ENCODE measurements at places on chromosomes 4 and X.

- no peak for DNase-seq
These were observed 3.8 kb downstream of the HPGDS start for GRCh38 chr4:94338681-94339351.

GRCh38 chrX:119236623-119237561 lies 807 bp downstream of the PGRMC1 start:
- DNase-seq, result peak; percentile 3

- DNase-seq, result peak; percentile 1
These were observed 662 bp downstream of the APBB2 start for GRCh38 chr4:41213625-41214135.

DNA sequence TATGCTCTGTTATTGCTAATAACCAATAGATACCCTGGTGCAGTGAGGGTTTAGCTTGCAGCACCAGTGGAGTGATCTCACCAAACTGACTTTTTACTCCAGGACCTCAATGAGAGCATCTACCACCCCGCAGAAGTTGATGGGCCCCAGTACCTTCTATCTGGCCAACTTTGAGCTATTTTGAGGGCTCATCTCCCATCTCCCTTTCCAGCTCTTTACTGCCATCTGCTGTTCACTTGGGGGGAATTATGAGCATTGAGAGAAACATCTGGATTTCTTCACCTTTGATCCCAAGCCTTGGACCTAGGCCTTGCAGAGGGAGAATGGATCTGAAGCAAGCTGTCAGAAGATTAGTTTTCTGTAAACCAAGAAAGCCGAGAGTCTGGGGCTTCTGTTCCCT lies 143.6 kb downstream of the TMEM164 start:
- peak; percentile 9 for DNase-seq

DNA sequence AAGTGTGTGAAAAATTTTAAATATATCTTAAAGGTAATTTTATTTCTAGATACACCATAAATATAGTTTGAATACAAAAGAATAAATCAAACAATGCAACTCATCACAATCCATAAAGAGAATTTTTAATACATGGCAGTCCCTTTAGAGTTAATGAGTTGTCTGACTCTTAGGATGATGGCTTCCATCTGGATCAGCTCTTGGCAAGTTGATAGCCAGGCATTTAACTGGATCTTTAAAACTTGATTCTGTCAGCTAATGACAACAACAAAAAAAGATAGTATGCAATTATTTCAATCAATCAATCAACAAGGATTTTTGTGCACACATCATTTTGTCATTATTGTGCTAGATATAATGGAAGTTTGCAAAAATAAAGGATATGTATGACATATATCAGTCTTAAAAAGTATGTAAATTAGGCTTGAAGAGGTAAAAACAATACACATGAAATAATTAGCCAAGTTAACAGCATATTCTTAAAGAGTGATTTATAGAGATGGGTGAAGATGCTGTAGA lies 174.9 kb upstream of the PCDH18 start:
- no peak for DNase-seq

DNA sequence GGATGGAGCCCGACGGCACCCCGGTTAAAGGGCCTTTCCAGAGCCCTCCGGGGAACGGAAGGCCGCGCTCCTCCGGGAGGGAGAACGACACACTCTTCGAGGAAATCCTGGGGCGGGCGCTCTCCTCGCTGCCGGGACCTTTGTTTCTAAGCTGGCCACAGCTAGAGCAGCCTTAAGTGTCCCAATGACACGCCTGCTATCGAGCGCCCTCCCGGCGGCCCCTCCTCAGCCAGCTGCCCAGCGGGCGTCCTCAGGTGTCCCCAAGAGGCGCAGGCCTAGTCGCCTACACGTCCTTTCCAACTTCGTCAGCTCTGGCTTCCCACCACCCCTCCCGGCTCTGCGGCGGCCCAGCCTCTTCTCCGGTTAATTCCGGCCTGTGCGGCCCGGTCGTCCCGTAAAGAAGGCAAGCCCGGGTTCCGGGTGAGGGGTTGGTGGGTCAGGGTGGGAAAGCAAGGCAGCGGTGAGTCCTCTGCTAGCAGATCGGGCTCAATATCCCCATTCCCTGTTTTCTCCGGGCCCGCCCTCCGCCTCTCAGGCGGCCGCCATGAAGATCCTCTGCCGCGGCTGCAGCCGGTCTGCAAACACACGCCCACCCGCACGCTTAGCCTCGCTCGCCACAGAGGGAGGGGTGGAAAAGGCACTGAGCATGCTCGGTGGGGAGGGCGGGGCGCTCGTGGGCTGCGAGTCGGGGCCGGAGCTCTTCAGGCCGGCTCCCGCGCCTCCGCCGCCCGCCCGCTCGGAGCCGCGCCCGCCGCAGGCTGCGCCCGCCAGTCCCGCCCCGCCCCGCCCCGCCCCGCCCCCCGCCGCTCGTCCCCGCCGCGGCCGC lies at the start of gene RAP1GDS1:
TSS of gene RAP1GDS1 (plus strand) at position 806 of the 826 bp plus-strand sequence. CDS start 182 bp downstream, outside the sequence.
- DNase-seq, result peak; percentile 68

DNA sequence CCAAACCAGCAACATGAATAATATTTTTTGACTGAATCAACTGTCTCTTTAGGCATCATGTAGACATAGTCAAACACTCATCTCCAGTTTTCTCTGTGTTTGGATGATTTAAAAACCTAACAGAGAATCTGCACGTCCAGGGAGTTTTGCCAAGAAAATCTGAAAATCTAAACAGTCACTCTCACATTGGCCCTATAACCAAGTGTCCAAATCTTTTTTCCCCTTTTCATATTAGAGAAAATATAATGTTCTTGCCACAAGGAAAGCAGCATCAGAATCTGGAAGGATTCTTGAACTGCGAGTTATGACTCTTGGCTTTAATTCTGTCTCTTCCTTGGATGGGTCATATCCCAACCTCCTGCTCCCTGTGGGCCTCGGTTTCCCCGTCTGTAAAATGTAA lies 8.8 kb upstream of the CHRDL1 start:
- no peak for DNase-seq

DNA sequence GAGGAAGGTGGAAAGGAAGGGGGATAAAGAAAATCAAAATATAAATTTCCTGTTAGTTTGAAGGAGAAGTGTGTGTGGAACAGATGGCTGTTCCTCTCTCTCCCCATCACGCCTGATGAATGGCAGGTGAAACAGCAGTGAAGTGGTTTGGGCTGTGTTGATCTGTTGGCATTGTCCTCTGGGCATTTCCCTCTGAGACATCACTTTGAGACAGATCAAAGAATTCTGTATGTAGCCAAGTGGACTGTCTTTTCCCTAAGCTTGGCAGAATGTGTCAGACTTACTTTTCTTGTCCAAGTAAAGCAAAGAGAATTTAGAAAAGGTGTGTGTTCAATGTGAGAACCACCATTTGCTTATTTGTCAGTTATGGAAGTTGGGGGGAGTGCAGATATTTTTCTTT lies 47.5 kb downstream of the SEPTIN11 start:
- DNase-seq, result peak; percentile 11

GRCh38 chr4:119858176-119858575 lies 208.5 kb downstream of the MAD2L1 start:
- no peak for DNase-seq

- no peak for DNase-seq
These were observed 73.9 kb downstream of the RTL5 start for GRCh38 chrX:72057849-72058248.

DNA sequence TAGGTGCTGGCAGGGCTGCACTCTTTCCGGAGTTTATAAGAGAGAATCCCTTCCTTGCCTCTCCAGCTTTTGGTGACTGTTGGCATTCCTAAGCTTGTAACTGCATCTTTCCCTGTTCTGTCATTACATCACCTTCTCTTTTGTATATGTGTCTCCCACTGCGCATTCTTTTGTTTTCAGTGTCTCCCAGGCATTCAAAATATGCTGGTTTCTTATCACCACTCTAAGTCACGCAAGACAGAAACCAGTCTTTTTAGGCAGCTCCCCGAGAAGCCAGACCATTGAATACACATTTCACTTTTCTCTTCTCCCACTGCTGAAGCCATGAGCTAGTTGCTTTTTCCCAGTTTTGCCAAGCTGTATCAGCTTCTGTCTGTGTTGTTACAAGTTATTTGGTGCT lies 71.0 kb downstream of the LAS1L start:
- no peak for DNase-seq

- peak; percentile 1 for DNase-seq
These were observed 220.4 kb downstream of the SPRY1 start for GRCh38 chr4:123616951-123617461.

DNA sequence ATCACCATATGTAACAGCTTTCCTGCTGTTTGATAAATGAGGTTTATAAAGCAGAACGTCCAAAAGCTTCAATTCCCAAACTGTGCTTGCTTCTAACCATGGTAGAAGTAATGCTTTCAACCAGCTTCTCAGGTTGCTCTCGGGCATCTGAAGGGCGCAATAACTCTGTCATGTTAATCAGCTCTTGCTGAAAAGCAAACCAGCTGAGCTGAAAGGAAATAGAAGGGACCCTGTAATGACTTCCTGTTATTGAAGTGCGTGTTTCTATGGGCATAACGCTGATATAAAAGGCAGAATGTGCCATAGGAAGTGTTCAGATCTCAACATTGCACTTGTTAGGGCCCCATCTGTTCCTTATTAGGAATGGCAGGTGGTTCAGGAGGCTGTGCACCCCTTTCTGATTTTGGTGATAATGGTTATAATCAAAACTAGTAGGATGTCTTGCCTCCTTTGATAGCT lies 21.2 kb downstream of the HERC3 start:
- peak; percentile 20 for DNase-seq

- no peak for DNase-seq
These were observed 200.4 kb downstream of the DACH2 start for GRCh38 chrX:86348669-86349068.

GRCh38 chr4:40845154-40845835 lies 95.5 kb downstream of the NSUN7 start:
- no peak for DNase-seq

DNA sequence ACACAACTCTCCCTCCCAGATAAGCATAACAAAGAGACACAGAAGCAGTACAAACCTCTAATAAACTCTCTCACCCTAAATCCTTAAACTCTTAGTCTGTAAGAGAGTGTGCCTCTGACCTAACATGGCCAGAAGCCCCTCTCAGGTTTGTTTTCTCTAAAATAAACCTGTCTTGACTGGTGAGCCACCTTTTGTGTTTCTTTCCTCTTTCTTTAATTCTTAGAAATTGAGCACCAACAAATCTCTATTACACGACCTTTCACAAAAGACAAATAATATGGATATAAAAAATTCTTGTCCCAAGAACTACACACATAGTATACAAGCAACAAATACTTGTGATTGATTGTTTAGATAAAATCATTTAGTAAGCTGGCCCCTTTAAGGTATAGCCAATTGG lies 573.7 kb downstream of the EPHA5 start:
- no peak for DNase-seq

GRCh38 chr4:25926462-25926861 lies 12.4 kb downstream of the SMIM20 start:
- DNase-seq, result no peak

DNA sequence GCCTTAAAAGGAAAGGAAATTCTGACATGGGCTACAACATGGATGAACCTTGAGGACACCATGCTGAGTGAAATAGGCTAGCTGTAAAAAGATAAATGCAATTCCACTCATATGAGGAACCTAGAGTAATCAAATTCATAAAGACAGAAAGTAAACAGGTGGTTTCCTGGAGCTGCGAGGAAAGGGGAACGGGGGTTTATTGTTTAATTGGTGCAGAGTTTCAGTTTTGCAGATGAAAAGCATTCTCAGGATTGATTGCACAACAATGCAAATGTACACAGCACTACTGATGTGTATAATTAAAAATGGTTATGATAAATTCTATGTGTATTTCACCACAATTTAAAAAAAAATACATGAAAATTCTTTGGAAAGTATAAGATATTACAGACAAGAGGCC lies 24.0 kb downstream of the PLRG1 start:
- DNase-seq, result no peak

GRCh38 chr4:5956285-5957021 lies 61.8 kb downstream of the C4orf50 start:
- DNase-seq, result peak; percentile 89

DNA sequence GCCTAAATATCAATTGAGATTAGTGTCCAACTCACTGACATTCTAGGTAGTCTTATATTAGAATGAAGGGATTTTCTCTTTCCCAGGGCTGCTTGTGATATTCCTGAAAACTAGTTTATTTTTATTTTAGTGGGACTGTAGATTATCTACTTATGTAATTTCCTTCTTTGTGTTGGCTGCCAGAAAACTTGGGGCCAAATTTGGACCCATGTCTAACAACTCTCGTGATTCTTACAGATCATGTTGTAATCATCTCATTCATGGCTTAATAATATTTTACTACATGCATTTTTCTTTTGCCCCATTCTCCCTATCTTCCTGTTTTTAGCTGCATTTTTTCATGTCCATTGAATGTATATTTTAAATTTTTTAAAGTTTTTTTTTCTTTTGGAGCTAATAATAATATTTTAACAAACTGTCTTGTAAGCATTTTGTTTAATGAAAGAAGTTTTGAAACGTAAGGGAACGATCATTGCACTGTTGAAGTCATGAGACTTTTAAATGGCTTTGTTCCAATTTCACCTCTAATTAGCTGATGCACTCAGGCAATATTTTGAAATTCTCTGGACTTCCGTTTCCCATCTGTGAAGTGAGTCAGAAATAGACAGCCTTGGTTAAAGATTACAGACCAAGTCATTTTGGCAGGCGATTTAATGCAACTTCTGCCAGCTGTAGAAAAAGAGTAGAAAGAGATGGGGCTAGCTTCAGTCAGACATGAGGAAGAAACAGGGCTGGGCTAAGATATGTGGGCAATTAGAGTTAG lies 14.3 kb upstream of the TDO2 start:
- no peak for DNase-seq

- no peak for DNase-seq
These were observed 222.4 kb downstream of the GPAT3 start for GRCh38 chr4:83758285-83758684.

- DNase-seq, result no peak
These were observed 12.0 kb upstream of the WDR19 start for GRCh38 chr4:39170301-39170700.

- DNase-seq, result no peak
These were observed 285.3 kb downstream of the ANKRD50 start for GRCh38 chr4:124427095-124427767.

DNA sequence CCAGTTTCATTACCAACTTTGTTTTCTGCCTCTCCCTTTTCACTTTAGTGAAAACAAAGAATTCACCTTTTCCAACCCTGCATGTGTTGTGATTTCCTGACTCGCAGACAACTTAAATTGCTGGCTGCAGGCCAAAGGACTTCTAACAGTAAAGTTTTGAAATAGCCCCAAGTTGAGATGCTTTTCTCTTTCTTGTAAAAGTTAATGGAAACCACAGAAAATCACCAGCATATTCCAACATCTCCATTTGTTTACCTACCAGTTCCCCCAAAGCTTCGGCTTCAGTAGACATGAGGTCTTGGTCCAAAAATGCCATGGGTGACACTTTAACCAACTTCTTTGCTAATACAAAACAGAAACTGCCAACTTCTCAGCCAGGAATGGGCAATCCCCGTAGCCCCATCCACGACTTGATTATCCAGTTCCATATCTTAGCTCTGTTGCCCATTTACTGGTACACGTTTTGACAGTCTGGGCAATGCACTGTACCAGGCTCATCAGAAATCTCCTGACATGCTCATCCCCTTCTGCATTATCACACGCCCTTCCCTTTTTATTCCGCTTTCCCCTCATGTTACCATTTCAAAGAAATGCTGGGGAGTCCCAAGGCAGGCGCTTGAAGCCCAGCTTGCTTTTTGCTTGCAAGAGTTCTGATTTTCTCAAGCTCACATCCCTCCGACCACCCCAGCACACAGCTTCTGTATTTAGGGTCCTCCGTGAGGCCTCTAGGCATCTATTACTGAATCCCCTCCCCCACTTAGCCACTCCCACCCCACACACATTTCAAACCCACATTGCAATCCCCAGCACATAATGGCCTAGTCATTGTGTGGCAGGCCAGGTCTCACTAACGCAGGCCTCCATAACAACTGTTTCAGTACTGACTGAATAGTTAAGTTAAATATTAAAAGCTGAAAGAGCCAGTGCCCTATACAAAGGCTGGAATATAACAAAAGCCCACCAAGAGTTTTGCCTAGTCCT lies 137.9 kb upstream of the S100G start:
- no peak for DNase-seq
